ENCODE measurements at places on chromosomes 2 and 18.

DNA sequence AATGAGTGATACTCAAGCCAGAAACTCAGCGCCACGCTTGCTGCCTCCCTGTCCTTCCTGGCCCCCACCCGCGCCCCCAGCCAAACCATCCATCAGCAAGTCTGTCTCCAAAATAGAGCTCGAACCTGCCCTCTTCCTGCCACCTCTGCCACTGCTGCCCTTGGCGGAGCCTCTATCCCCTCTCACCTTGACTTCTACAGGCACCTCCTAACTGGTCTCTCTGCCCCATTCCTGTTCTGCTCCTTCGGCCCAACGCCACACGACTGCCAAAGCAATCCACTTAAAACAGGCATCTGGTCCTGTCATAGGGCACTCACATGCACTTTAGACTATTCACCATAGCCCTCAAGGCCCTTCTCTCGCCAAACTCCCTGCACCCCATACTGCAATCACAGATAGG lies 210.3 kb upstream of the SMAD2 start:
- H3K27ac ChIP-seq = no peak overlapping the region
- H3K4me1 ChIP-seq = no peaks in the 10 kb centered on the region
- H3K4me3 ChIP-seq = no peak overlapping the region
- no peaks in the 10 kb centered on the region for H3K36me3 ChIP-seq
- peaks cover 33% of the 10 kb centered on the region for H3K27me3 ChIP-seq

- no peak overlapping the region for H3K4me3 ChIP-seq
- no peak overlapping the region for H3K27ac ChIP-seq
- no peaks in the 10 kb centered on the region for H3K36me3 ChIP-seq
- H3K4me1 ChIP-seq = peaks cover 27% of the 10 kb centered on the region
- DNase-seq = no peak
- no peaks in the 10 kb centered on the region for H3K27me3 ChIP-seq
Observed at GRCh38 chr2:43762286-43762685, 11.6 kb upstream of the DYNC2LI1 start.

DNA sequence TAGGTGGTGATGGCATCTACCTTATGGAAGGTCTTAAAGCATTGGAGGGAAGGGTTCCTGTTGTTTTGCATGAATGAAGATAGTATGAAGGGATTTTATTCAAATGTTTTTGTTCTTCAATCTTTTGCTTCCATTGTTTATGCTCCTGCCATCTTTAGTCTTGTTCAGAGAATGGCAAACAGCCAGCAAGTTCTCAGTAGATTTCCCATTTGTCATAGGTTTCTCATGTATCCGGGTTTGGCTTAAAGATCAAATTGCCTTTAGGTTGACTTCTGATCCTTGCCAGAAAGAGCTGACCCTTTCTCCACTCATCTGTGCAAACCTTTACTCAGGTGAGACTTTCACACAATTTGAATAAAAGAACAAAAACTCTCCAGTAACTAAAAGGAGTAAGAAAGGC lies 44.2 kb upstream of the STAT4 start:
- no peak overlapping the region for H3K4me3 ChIP-seq
- H3K27ac ChIP-seq = no peak overlapping the region
- no peaks in the 10 kb centered on the region for H3K4me1 ChIP-seq
- no peaks in the 10 kb centered on the region for H3K27me3 ChIP-seq
- no peaks in the 10 kb centered on the region for H3K36me3 ChIP-seq
- DNase-seq = no peak

- H3K36me3 ChIP-seq = peaks cover 67% of the 10 kb centered on the region
- DNase-seq = peak; percentile 73
- H3K27me3 ChIP-seq = no peaks in the 10 kb centered on the region
- peaks cover 36% of the 10 kb centered on the region for H3K4me1 ChIP-seq
Observed at GRCh38 chr2:74887960-74888700, 54.2 kb downstream of the HK2 start.

DNA sequence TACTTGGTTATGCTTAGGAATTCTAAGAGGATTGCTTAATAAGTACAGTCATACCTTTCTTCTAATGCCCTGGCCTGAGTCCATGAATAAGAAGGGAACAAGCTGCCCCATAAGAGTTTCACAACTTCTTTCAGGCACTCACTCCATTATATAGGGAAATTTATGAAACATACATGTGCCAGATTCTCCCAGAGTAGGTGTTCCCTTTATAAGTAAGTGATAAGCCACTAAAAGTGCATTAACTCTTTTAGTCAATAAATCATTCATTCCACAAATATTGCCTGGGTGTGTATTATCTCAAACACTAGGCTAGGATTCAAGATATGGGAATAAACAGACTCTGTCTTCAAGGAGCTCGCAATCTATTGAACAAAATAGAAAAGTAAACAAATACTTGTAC lies 84.5 kb upstream of the RBBP8 start:
- H3K4me1 ChIP-seq = peaks cover 48% of the 10 kb centered on the region
- H3K27me3 ChIP-seq = no peaks in the 10 kb centered on the region
- H3K4me3 ChIP-seq = no peak overlapping the region

DNA sequence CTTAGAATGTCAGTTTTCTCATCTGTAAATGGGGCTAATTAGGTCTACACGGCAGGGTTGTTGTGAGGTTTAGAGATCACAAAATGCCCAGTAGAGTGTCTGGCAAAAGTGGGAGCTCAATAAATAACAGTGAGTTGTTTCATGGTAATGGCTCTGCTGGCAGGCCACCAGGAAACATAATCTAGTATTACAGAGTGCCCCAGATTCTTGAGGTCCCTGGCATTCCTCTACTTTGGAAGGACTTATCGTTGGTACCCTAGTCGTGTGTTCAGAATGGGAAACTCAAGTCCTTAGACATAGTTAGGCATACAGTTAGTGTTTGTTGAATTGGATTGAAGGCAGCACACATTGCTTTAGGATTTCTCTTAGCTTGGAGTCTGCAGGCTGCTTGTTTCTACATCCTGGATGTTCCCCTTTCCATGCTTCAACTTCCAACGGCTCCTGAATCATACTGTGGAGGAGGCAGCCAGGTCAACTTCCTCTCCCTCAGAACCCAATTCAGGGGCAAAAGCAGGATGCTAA lies 161.5 kb upstream of the FOSL2 start:
- H3K4me1 ChIP-seq = peaks cover 39% of the 10 kb centered on the region
- no peaks in the 10 kb centered on the region for H3K27me3 ChIP-seq

DNA sequence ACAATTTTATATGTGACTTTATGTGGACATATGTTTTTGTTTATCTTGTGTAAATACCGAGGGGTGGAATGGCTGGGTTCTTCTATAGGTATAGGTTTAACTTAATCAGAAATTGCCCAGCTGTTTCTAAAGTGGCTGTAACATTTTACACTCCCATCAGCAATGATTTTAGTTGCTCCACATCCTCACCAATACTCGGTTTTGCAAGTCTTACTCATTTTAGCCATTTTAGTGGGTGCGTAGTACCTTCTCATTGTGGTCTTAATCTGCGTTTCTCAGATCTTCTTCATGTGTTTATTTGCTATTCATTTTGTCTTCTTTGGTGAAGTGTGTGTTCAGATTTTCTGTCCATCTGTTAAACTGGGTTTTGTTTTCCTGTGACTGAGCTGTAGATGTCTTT lies 95.4 kb upstream of the BCL2L11 start:
- H3K4me3 ChIP-seq = no peak overlapping the region
- DNase-seq = no peak
- no peak overlapping the region for H3K27ac ChIP-seq

DNA sequence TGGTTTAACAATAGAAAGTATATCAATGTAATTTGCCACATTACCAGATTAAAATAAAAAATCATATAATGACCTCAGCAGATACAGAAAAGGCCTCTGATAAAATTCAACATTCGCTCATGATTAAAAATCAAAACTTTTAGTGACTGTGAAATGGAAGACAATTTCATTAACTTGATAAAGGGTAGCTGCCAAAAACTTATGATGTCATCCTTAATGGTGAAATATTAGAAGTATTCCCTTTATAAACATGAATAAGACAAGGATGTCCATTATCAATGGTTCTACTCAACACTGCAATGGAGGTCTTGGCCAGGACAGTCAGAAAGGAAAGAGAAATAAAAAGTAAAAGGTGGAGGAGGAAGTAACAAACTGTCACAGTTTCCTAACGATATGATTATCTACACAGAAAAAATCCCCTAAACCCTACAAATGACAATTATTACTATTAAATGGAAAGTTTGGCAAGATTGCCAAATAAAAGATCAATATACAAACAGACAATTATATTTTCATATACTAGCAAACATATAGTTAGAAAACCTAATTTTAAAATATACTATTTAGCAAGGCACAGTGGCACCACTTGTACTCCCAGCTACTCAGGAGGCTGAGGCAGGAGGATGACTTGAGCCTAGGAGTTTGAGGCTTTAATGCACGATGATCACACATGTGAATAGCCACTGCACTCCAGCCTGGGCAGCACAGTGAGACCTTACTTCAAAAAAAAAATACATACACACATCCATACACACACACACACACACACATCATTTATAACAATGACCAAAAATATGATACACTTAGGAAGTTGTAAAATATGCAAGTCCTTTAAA lies 12.8 kb downstream of the METTL8 start:
- H3K27ac ChIP-seq = no peak overlapping the region
- no peak for DNase-seq
- no peak overlapping the region for H3K4me3 ChIP-seq

DNA sequence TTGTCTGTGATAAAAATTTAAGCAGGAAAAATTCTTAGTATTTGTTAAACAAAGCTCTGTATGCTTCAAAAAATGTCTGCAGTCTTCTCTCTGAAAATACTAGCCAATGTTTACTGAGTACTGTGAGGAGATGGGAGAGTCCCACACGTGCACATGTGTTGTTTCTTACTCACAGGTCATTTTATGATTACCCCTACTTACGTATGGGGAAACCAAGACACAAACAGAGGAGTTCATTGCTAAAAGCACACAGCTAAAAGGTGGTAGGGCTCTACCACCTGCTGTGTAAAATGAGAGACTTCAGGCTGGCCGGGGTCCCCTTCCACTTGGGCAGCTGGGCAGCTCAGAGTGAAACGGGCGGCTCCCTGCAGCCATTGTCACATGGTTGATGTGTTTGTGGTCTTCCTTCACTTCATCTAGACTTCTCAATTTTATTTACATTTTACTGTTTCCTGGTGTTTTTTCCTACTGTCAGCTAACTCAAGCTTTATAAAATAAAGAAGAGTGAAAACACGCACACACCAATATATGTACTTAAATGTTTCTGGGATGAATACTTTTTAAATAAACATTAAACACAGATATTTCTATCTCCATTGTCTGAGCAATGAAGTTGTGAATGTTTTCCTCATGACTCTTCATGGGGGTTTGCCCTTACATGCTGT lies 71.2 kb downstream of the MBP start:
- no peaks in the 10 kb centered on the region for H3K36me3 ChIP-seq
- no peak overlapping the region for H3K4me3 ChIP-seq
- H3K27me3 ChIP-seq = no peaks in the 10 kb centered on the region
- DNase-seq = no peak
- H3K4me1 ChIP-seq = peaks cover 24% of the 10 kb centered on the region

All from GM23248 (cell line).